Glutamatergic neuron (in vitro differentiated cells): ENCODE measurements at places on chromosomes 2 and 18.
A peak's percentile ranks its signal among the peaks of the same experiment; 100 is the strongest.

DNA sequence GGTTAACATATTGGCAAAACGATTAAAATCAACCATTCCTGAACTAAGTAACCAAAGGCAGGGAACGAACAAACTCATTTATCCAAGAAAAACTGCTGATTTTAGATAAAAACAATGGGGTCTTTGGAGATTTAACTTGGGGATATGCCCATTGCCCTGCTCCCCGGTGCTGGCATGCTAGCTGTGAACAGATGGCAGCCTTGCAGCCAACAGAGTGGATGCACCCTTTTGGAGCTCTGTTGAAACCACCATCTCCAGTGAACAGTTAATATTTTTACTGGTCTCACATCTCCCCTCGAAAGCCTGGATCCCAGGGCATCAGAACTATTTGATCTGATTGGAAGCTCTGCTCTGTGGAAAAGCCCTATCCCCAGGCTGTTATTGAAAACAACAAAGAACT lies 303.1 kb downstream of the TGIF1 start:
- DNase-seq = no peak

- no peak for DNase-seq
These were observed 816.2 kb downstream of the MBD2 start for GRCh38 chr18:53408271-53408670.

DNA sequence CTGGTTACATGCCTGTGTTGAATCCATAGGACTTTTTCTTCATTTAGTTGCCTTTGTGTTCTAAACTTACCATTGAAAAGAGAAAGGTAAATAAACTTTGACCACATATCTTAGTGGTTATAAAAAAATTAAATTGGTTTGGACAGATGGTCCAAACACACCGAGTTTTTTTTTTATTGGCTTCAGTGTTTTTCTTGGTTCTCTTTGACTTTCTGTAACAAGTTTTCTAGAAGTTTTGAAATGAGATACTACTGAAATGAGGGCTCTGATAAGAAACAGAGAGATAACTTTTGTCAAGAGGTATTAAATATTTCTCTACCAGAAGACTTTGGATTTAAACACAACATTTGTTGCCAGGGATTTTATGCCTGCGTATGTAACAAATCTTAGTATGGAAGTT lies 20.7 kb downstream of the SPTBN1 start:
- no peak for DNase-seq

- DNase-seq = peak; percentile 30
These were observed 354.8 kb downstream of the DCC start for GRCh38 chr18:52694804-52695203.

DNA sequence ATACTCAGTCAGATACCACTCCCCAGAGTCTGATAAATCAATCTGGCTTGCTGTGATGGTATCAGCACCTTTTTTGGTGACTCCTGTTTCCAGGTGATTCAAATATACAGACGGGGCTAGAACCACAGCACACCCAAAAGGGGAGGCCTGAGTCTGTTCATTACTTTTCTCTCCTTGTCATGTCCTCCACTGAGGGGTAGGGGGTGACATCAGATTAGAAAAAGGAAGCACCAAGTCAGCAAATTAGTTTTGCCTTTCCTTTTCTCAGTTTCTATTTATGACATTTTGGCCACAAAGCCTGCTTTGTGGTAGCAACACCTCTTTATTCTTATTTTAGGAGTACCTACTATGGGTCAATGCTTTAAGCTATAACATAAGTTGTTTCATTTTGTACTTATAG lies 127.4 kb downstream of the CCDC102B start:
- no peak for DNase-seq

- DNase-seq = no peak
These were observed 242.1 kb downstream of the SEPTIN10 start for GRCh38 chr2:109371481-109372170.
